Naive thymus-derived CD4-positive, alpha-beta T cell (primary cell): ENCODE measurements at places on chromosomes 5 and 9. TPM values are rescaled to one million over a fixed set of nuclear protein-coding genes. Genes with fewer than 3 reads are reported as not detected.

GPR151 gene
- not detected for total RNA-seq

MAMDC4 gene
- total RNA-seq, result 3.7 TPM

ZBTB26 gene
- 8.6 and 10.0 TPM in 2 replicates for total RNA-seq

TLX3 gene
- total RNA-seq, result not detected

DNA sequence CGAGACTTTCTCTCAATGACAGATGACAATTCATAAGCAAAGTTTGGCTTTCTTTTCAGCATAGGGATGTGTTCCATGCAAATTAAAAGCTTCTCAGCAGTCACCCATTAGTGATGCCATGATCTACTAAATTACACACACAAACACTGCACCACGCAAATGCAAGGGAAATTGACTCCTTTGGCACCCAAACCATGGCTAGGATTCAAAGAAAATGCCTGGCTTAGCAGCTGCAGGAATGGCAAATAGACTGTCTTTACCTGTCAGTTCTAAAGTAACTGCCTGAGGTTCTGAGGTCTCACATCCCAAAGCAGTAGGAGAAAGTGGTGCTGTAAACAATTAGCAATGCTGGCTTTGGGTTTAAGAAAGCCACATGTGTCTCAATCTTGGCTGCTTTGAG is 108.6 kb upstream of the ATP10B start:
- no peak overlapping the region for H3K27ac ChIP-seq
- DNase-seq, result no peak
- H3K27me3 ChIP-seq, result no peaks in the 10 kb centered on the region
- no peak overlapping the region for H3K4me3 ChIP-seq

GRCh38 chr5:21802869-21803490 is 1050.2 kb downstream of the CDH12 start:
- H3K27me3 ChIP-seq, result no peaks in the 10 kb centered on the region
- no peak overlapping the region for H3K27ac ChIP-seq
- DNase-seq, result no peak
- no peaks in the 10 kb centered on the region for H3K36me3 ChIP-seq
- H3K4me3 ChIP-seq, result no peak overlapping the region

GRCh38 chr5:58929726-58930125 is 346.9 kb downstream of the RAB3C start:
- no peak for DNase-seq
- H3K27me3 ChIP-seq, result no peaks in the 10 kb centered on the region
- H3K36me3 ChIP-seq, result no peaks in the 10 kb centered on the region
- peaks cover 22% of the 10 kb centered on the region for H3K4me1 ChIP-seq

GRCh38 chr5:120400356-120400755 is 63.7 kb upstream of the PRR16 start:
- H3K36me3 ChIP-seq, result no peaks in the 10 kb centered on the region
- no peak for DNase-seq
- no peaks in the 10 kb centered on the region for H3K4me1 ChIP-seq
- no peaks in the 10 kb centered on the region for H3K27me3 ChIP-seq
- no peak overlapping the region for H3K4me3 ChIP-seq
- no peak overlapping the region for H3K27ac ChIP-seq

DNA sequence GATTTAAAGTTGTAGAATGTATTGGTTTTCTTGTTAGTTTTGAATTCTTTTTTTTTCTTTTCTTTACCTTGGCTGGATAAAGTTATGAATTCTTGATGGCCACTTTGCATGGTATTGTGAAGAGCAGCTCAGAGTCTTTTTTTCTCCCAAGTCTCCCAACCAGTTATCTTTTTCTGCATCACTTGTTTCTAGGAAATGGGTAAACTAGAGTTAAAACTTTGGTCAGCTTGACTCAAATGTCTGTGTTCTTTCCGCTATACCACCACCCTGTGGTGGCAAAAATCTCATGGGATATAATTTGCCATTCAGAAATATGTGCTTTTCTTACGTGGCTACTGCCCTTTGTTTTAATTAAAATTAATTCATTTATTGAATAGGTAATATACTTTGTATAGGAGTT is 113.2 kb downstream of the UNC13B start:
- H3K27me3 ChIP-seq, result no peaks in the 10 kb centered on the region
- H3K27ac ChIP-seq, result no peak overlapping the region
- no peak overlapping the region for H3K4me3 ChIP-seq

DNA sequence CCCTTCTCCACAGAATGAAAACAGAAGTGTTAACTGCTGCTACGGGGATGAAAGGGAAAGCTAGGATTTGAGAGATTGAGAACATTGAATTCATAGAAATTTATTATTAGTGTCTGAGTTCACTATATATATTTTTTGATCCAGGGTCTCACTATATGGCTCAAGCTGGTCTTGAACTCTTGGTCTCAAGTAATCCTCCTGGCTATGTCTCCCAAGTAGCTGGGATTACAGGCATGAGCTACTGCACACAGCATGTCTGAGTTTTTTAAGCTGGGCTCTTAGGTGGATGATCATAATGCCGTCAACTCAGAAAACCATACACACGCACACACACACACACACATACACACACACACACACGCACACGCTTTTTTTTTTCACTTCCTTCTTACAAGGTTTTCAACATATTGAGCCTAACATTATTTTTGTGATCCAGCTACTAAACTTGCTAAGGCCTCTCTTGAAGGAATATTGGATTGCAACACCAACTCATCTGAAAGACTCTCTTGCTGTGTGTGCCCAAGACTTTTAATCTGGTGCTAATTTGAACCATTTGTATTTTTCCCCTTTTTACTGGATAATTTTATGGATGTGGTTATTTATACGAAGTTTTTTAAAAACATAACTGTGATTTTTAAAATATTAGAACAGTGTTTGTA is 1045.4 kb downstream of the DTWD2 start:
- no peak overlapping the region for H3K4me3 ChIP-seq
- no peak overlapping the region for H3K27ac ChIP-seq
- H3K27me3 ChIP-seq, result no peaks in the 10 kb centered on the region
- H3K4me1 ChIP-seq, result no peaks in the 10 kb centered on the region
- no peaks in the 10 kb centered on the region for H3K36me3 ChIP-seq
- no peak for DNase-seq

GRCh38 chr5:65020492-65020891 is 251.8 kb downstream of the CWC27 start:
- H3K4me1 ChIP-seq, result no peaks in the 10 kb centered on the region
- no peaks in the 10 kb centered on the region for H3K36me3 ChIP-seq
- H3K4me3 ChIP-seq, result no peak overlapping the region
- H3K27ac ChIP-seq, result no peak overlapping the region
- no peak for DNase-seq
- H3K27me3 ChIP-seq, result no peaks in the 10 kb centered on the region

DNA sequence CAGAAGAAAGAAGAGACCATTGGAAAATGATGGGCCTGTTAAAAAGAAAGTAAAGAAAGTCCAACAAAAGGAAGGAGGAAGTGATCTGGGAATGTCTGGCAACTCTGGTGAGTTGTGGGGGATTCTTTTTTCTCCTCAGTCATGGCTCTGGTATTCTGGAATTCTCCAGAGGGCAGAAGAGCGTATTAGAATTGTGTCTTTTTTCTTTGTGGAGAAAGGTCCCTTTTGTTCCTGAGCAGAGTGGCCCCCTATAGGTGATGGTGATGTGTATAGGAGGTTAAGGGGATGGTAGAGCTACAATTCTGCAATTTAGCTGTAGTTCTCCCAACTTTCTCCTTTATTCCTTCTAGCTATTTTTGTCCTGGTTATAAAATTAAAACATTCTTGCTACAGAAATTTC is 1.6 kb upstream of the DHFR start:
- peaks cover 4% of the 10 kb centered on the region for H3K36me3 ChIP-seq
- peaks cover 24% of the 10 kb centered on the region for H3K4me1 ChIP-seq
- no peak for DNase-seq
- H3K4me3 ChIP-seq, result no peak overlapping the region
- peak overlapping the region; percentile 82 for H3K27ac ChIP-seq
- no peaks in the 10 kb centered on the region for H3K27me3 ChIP-seq

DNA sequence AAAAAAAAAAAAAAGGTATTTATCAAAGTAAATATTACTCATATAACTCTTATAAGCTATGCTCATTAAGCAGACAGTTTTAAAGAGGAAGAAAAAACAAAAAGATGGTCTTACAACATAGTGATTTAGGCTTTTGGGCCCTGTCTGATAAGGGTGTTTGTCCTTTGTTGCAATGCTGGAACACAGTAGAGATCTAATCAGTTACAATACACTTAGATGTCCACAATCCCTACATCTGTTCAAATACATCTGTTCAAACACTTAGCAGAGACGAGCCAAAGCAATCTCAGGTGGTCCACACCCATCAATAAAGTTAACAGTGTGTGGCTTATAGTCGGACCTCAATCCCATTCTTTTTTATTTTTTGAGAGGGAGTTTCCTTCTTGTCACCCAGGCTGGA is 11.0 kb downstream of the PRXL2C start:
- H3K27me3 ChIP-seq, result no peaks in the 10 kb centered on the region
- DNase-seq, result no peak
- H3K27ac ChIP-seq, result no peak overlapping the region
- H3K4me1 ChIP-seq, result no peaks in the 10 kb centered on the region
- peaks cover 10% of the 10 kb centered on the region for H3K36me3 ChIP-seq

DNA sequence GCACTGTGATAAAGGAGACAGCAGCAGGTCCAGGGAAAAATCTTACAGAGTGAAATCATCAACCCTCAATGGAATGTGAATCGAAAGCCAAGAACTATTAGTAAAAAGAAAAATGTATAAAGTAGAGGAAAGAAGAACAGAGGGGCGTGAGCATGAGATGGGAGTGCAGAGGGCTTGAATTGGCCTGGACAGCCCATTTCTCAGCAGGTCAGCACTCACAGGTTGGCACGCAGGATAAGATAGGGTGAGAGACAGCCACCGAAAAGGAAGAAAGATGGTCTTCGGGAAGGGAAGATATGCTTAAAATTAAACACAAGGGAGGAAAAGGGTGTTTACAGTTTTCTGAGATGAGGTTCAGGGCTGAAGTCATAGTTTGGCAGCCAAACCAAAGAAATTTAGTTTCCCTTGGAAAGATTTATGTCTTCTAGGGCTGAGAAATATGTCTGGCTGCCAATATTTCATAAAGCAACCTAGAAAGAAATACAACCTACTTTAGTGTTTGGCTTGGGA is 524.7 kb downstream of the SPATA31D1 start:
- no peak for DNase-seq
- no peaks in the 10 kb centered on the region for H3K4me1 ChIP-seq
- no peak overlapping the region for H3K4me3 ChIP-seq
- H3K27me3 ChIP-seq, result no peaks in the 10 kb centered on the region
- no peak overlapping the region for H3K27ac ChIP-seq
- H3K36me3 ChIP-seq, result no peaks in the 10 kb centered on the region

DNA sequence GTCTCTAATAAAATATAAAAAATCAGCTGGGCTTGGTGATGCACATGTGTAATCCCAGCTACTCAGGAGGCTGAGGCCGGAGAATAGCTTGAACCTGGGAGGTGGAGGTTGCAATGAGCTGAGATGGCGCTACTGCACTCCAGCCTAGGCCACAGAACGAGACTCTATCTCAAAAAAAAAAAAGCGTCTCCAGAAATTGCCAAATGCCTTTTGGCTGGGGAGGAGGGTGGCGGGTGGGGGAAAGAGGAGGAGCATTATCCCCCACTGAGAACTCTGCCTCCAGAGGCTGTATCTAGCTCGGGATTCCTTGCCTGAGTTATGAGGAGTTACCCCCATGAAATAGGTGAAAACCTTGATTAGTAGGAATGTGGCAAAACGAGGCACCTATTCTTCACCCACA is 4.8 kb downstream of the ROPN1L start:
- H3K36me3 ChIP-seq, result no peaks in the 10 kb centered on the region
- H3K27me3 ChIP-seq, result no peaks in the 10 kb centered on the region
- H3K4me1 ChIP-seq, result peaks cover 39% of the 10 kb centered on the region
- no peak for DNase-seq

DNA sequence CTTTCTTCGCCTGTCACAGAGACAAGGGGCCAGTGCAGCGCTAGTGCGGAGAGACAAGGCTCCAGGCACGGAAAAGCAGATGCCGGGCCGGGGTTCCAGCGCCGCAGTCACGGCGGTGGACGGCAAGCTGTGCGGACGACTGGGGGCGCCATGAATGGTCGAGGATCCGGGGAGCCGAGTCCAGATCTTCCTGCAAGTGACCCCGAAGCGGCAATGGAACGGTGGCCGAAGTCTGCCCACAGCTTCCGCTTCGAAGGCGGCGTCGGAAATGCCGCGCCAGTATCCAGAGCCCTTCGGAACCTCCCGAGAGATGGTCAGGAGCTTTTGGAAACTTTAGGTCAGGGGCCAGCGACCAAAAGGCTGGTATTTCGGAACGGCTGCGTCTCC is 601 bp upstream of the FAF2 start:
- H3K27ac ChIP-seq, result peak overlapping the region; percentile 94
- H3K27me3 ChIP-seq, result no peaks in the 10 kb centered on the region
- H3K4me3 ChIP-seq, result peak overlapping the region; percentile 99
- DNase-seq, result no peak
- H3K36me3 ChIP-seq, result peaks cover 5% of the 10 kb centered on the region

- H3K4me1 ChIP-seq, result no peaks in the 10 kb centered on the region
- H3K4me3 ChIP-seq, result no peak overlapping the region
- no peak overlapping the region for H3K27ac ChIP-seq
- H3K36me3 ChIP-seq, result no peaks in the 10 kb centered on the region
- no peaks in the 10 kb centered on the region for H3K27me3 ChIP-seq
- no peak for DNase-seq
Observed at GRCh38 chr5:93890657-93891056, 149.3 kb upstream of the POU5F2 start.

GRCh38 chr5:69043655-69043996 is 50.2 kb upstream of the SLC30A5 start:
- peak overlapping the region; percentile 74 for H3K27ac ChIP-seq
- H3K36me3 ChIP-seq, result no peaks in the 10 kb centered on the region
- no peaks in the 10 kb centered on the region for H3K4me1 ChIP-seq

GRCh38 chr9:13939701-13940490 is 374.0 kb downstream of the NFIB start:
- no peak overlapping the region for H3K27ac ChIP-seq
- no peaks in the 10 kb centered on the region for H3K36me3 ChIP-seq
- H3K4me1 ChIP-seq, result no peaks in the 10 kb centered on the region
- no peak for DNase-seq

DNA sequence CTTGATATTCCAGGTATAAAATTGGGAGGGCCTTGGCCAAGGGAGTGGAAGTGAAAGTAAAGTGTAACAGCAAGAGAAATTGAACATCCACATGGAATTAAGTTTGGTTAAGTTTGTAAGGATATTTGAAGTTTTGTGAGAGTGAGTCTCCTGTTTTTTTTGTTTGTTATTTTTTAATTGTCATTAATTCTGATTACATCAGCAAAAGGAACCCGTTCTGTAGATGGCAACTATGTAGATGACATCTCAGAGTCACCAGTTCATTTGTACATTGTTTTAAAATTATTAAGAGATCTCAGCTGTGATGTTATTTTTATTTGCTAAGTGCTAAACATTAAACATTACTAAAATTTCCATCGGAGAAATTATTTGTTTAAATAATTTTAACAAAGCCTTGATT is 65.2 kb downstream of the XRCC4 start:
- no peak overlapping the region for H3K27ac ChIP-seq
- no peak for DNase-seq
- no peaks in the 10 kb centered on the region for H3K27me3 ChIP-seq
- no peaks in the 10 kb centered on the region for H3K4me1 ChIP-seq

- peak overlapping the region; percentile 55 for H3K4me3 ChIP-seq
- H3K27ac ChIP-seq, result no peak overlapping the region
- no peak for DNase-seq
Observed at GRCh38 chr5:140043508-140043872, 391 bp upstream of the NRG2 start.
